ENCODE measurements at places on chromosomes 11 and 22.
A peak's percentile ranks its signal among the peaks of the same experiment; 100 is the strongest.

GRCh38 chr22:48171271-48171691, 1408.8 kb downstream of the TBC1D22A start:
- no peak for DNase-seq

- DNase-seq = no peak
These were observed 35.2 kb upstream of the FADD start for GRCh38 chr11:70167723-70168404.

DNA sequence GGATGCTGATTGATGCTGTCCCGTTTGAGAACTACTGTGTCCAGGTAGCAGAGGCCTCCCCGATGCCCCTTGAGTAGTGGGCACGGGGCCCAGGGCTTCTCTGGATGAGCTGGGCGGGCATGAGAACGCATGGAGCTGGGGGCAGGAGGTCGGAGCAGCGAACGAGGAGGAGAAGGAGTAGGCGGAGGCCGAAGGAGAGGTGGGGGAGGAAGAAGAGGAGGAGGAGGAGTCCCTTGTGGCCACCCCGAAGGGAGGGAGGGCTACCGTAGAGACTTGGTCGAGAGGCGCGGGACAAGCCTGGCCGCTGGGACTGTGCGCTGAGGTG, 62.9 kb downstream of the CRYBB2 start:
- DNase-seq = no peak

DNA sequence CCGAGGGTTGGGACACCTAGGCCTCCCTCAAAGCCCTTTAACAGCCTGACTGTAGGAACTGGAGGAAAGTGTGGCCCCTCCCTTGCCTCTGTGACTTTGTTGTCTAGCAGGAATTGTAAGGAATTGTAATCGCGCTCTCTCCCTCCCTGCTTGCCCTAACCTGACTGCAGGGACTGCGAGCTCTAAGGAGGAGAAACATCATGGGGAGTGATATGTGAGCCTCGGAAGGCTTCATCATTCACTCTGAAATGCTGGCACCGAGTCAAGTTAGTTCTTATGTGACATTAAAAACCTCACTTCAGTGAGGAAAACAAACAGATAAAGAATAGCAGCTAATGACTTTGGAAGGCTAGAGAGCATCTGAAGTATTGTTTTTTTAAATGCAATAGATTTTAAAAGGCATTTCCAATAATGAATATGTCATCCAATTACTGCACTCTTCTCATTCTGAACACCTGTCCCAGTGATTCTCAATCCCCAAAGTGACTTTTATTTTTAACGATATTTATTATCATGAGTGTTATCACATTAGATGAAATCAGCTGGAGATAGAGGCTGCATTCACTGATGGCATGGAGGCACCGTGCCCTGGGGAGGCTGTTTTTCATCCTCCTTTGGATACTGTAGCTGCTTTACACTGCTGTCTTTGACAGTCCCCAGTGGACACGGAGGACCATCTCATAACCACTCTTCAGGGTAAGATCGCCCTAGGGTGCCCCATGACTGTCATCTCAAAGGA, 58.5 kb upstream of the NTM start:
- no peak for DNase-seq

GRCh38 chr22:43136255-43136654, 6.9 kb downstream of the MCAT start:
- DNase-seq = peak; percentile 57

DNA sequence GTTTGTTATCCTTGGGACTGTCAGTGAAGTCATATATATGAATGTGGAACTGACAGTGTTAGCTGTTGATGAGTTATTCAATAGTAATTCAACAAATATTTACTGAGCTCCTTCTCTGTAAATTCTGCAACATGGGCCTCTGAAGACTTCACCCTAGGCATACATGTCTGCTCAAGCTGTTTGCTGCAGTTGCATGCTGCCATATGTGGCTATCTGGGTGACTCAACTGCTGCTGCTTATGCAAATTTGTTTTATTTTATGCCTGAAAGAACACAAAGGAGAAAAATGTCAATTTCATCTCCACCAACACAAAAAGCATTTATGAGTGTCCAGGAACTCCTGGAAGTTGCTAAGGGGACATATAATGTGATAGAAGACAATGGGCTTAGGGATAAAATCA, 417.6 kb downstream of the AASDHPPT start:
- no peak for DNase-seq

DNA sequence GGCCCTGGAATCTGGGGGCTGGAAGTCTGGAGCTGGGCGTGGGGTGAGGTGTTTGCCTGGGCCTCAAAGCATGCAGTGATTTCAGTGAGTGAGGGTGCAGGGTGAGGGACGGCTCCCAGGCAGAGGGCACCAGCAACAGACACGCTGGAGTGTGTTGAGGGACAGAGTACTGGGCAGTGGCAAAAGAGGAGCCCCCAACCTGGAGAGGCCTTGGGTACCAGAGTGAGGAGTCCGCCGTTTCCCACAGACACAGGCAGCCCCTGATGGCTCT, 12.0 kb upstream of the TBC1D22A start:
- DNase-seq = no peak

- DNase-seq = no peak
These were observed 105.9 kb downstream of the NTM start for GRCh38 chr11:131476266-131476665.

DNA sequence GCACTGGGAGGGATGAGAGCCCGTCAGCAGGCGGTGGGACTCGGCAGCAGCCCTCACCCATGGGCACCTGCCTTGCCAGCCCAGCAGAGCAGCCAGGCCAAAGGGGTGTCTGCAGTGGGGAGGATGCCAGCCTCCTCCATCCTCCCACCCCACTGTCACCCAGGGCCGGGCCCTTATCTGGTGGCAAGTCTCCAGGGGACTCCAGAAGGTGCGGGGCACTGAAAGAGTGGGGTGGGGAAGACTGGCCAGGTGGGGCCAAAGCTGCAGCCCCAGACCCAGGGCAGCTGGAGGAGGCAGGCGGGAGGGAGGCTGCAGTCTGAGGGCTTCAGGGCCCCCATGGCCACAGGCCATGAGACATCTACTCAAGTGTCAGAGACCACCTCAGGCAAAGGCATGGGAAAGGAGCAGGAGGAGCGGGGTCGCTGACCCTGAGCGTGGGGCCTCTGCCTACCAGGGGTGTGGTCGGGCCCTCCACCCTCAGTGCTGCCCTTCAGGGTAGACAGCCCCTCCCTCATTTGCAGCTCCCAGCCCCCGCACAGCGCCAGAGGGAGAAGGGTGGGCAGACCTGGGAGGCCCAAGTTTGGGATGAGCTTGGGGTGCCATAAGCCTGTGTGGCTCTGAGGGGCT, 3.5 kb downstream of the DGCR6L start:
- DNase-seq = no peak

DNA sequence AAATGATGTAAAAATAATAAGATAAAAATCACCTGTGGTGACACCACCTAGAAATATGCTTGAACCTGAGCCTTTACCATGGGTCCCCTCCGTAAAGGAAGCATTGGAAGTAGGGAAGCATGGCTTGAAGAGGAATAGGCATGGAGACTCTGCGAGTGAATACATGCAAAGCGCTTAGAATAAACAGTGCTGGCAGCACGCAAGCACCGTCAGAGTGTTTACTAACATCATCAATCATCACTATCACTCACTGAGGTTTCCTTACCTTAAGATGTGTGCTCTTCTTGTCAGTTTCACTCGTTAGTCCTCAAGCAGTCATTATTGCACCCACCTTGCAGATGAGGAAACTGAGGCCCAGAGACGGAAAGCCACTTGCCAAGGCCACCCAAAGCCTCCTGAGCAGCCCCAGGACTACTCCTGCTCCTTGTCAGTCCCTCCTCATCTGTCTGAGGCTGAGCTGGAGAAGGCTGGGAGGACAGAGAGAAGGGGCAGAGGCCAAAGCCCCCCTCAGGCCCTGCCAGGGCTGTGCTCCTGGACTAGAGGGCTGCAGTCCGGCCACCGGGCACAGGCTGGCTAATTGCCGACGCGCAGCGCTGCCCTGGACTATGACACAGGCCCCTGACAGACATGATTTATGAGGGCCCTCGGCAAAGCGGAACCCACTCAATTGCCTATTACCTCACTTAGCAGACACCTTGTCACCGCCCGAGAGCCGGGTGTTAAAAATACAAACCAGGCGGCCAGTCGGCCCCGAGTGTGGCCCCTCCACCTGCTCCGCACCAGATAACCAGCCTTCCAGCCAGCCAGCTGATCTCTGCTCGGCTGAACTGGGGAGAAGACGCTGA, 168.9 kb downstream of the MN1 start:
- DNase-seq = no peak

- no peak for DNase-seq
These were observed 7.2 kb downstream of the DAGLA start for GRCh38 chr11:61687420-61687819.

- DNase-seq = no peak
These were observed 20.6 kb downstream of the IGHMBP2 start for GRCh38 chr11:68924073-68924925.

DNA sequence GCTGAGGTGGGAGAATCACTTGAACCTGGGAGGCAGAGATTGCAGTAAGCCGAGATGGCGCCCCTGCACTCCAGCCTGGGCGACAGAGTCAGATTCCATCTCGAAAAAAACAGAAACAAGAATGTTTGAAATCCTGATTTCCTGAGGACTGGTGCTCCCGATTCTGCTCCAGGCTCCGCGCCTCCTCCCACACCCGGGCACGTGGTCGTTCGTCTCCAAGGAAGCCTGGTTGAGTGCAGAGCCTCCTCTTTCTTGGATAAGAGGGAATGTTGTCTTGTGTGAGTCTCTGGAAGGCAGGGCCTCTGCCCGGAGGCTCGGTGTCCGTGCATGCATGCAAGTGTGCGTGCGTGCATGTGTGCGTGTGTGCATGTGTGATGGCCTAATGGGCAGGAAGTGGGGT, 30.1 kb downstream of the BRSK2 start:
- no peak for DNase-seq

GRCh38 chr11:36071917-36072500, 128.1 kb downstream of the LDLRAD3 start:
- no peak for DNase-seq

DNA sequence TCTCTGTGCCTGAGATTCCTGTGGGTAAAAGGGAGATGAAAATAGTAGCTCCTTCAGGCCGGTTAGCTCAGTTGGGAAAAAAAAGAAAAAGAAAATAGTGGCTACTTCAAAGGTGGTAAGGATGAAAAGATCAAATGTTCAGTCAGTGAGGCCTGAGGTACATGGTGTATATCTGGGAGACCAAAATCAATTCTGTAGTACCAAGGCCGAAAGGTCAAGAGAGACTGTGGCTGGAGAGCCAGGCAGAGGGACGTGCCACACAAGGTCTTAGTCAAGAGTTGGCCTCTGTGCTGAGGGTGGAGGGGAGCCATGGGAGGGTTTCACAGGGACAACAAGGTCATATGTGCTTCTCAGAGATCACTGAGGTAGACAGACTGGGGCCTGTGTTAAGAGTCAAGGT, 4.8 kb upstream of the GDPD5 start:
- no peak for DNase-seq

GRCh38 chr11:126518972-126519690, 163.6 kb downstream of the ST3GAL4 start:
- DNase-seq = no peak

DNA sequence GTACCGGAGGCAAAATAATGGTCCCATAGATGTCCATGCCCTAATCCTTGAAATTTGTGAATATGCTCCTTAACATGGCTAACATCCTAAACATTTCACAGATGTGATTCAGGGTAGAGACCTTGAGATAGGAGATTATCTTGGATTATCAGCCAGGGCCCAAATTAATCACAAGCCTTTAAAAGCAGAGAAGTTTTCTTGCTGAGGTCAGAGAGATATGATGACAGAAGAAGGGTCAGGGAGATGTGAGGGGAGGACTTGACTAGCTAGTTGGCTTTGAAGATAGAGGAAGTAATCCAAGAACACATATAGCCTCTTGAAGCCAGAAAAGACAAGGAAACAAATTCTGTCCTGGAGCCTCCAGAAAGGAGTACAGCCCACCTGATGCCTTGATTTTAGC, 19.1 kb upstream of the FDX1 start:
- DNase-seq = no peak

DNA sequence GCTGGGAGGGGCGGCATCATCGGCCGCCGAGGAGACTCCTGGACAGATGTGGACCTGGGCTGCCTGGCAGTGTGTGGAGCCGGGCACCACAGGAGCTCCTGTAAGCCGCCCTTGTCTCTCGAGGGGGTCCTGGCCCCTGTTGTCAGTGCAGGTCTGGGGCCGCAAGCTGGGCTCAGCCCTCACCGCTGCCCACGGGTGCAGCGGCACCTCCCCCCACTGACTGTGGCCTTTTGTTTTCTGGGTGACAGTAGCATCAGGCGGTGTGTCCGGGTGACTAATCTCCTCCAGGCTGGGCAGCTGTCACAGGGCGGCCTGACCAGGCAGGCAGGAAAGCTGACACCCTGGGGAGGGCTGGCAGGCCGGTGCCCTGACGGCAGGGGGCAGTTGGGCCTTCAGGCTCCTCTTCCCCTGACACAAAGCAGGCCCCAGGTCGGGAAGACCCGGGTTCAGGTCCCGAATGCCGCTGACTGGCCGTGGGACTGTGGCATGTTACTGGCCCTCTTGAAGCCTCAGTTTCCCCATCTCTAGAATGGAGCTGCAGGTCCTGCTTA, 16.3 kb downstream of the DGKZ start:
- peak; percentile 30 for DNase-seq

Measured in adipocyte (in vitro differentiated cells).